ENCODE measurements at places on chromosomes 7 and 10.

- no peak for DNase-seq
Measured at GRCh38 chr7:135205850-135206249, 5.5 kb downstream of the WDR91 start.

- no peak for DNase-seq
Measured at GRCh38 chr7:130369831-130370550, 10.3 kb upstream of the CPA1 start.

DNA sequence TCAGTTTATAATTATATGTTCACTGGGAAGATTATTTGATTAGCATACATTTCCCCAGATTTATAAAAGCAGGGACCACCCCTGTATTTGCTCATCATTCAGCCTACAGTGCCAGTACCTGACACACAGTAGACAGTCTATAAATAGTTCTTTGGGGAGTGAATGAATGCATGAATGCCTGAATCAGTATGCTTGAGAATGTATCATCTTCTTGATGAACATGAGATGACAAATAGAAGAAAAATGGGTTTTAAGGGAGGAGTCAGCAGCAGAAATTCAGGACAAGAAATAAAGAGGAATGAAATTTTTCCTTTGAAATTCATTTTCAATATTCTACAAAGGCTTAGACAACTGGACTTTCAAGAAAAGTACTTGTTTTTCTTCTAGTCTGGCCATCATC lies 295.8 kb upstream of the LRRTM3 start:
- DNase-seq: no peak

GRCh38 chr10:73117976-73118743 lies 7.9 kb downstream of the NUDT13 start:
- DNase-seq: no peak

DNA sequence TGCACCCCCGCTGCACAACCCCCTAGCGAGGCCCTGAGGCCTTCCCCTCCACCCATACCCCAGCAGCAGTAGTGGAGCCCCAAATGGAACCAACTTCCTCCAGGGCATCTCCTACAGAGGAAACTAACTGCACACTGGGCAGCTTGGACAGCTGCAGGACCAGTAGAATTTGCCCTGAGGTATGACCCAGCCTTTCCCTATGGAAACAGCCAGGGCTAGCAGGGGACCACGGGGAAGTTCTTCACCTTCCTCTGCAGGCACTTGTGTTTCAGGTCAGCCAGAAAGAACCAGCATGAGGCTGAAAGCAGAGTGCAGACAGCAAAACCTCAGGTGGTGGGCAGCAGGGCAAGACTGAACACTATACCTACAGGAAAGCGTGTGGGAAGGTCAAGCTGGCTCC lies 5.7 kb upstream of the EEPD1 start:
- DNase-seq: no peak

DNA sequence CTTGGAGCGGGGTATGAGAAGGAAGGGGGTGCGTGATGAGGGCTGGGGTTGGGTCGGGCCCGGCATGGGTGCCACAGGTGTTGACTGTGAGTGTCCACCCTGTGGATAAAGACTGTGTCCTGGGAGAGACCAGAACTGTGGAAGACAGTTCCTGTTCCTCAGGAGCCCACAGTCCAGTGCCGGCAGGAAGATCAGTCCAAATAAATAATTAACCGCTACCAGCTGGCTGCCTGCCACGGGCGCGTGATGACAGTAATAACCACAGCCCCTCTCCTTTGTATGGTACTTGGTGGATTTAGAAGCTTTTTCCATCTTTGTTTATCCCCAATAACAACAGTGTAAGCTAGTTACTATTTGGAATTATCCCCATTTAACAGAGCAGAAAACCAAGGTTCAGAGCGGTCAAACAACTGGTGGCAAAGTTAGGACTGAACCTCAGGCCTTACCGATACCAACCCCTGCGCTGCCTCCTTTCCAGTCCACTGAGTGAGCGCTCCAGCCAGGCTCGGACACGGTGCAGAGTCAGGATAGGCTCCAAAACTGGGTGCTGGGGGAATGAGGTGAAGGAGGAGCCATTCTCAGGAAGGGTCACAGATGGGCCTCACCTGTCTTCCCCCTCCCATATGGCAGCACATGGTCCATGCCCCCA lies 5.1 kb downstream of the ZMIZ1 start:
- peak; percentile 26 for DNase-seq

- DNase-seq: no peak
Measured at GRCh38 chr10:126373147-126373546, 15.1 kb downstream of the ADAM12 start.

DNA sequence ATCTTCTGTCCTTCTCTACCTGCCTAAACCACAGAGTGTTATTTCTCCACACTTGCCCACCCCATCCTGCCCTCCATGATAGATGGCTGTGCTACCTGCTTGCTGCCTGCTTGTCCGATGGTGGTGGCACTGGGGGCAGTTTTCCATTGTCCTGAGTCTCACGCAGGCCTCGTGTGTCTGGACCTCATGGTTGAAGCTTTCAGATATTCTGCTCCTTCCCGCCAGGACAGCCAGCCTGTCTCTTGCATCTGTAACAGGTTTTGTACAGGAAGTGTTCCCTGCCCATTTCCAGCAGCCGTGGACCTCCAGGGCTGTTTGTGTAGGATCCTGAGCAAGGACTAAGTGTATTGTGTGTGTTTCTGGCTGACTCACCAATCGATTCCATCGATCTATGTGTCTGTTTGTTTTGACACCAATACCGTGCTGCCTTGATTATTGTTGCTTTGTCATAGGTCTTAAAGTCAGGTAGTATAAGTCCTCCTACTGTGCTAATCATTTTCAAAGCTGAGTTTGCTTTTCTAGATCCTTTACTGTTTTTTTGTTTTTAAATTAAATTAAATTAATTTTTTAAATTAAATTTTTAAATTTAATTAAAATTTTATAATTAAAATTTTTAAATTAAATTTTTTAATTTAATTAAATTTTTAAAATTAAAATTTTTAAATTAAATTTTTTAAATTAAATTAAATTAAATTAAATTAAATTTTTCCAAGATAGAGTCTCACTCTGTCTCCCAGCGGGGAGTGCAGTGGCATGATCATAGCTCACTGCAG lies 8.5 kb downstream of the IL15RA start:
- no peak for DNase-seq

GRCh38 chr7:25455683-25456251 lies 227.5 kb upstream of the NPVF start:
- DNase-seq: no peak

- DNase-seq: peak; percentile 56
Measured at GRCh38 chr7:20778063-20778721, 8.5 kb downstream of the SP8 start.

DNA sequence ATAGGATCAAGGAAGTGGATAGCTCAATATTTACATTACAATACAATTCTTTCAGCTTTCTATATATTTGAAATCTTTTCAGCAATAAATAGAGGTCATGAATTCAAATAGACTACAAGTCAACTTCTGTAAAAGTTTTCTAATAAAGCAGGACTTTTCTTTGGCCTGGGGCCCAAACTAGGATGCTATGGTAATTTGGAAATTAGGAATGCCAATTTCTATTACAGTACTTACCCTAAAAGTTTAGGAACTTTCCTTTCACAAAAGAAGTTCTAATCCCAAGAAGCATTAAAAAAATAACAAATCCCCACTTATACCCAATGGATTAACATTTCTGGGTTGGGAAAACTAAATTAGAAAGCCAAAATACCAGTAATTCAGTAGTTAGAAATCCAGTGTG lies 40.5 kb downstream of the SLC39A12 start:
- DNase-seq: no peak

- DNase-seq: peak; percentile 2
Measured at GRCh38 chr7:142883145-142883544, 2.4 kb downstream of the TRPV6 start.

DNA sequence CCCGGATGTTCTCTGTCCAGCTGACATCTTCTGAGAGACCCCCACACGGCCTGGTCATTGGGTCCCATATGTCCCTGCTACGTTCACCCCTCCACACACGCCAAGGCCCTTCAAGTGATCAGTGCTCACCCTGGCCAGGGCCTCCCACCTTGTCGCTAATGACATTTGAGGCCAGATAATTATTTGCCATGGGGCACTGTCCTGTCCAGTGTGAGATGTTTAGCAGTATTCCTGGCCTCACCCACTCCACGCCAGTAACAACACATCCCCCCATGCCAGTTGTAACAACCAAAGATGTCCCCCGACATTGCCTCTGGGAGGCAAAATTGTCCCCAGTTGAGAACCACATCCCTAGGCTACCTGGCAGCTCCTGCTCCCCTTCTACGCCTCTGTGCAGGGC lies 49.9 kb upstream of the NANOS1 start:
- DNase-seq: no peak

GRCh38 chr7:17097668-17098297 lies 200.7 kb upstream of the AHR start:
- DNase-seq: no peak

DNA sequence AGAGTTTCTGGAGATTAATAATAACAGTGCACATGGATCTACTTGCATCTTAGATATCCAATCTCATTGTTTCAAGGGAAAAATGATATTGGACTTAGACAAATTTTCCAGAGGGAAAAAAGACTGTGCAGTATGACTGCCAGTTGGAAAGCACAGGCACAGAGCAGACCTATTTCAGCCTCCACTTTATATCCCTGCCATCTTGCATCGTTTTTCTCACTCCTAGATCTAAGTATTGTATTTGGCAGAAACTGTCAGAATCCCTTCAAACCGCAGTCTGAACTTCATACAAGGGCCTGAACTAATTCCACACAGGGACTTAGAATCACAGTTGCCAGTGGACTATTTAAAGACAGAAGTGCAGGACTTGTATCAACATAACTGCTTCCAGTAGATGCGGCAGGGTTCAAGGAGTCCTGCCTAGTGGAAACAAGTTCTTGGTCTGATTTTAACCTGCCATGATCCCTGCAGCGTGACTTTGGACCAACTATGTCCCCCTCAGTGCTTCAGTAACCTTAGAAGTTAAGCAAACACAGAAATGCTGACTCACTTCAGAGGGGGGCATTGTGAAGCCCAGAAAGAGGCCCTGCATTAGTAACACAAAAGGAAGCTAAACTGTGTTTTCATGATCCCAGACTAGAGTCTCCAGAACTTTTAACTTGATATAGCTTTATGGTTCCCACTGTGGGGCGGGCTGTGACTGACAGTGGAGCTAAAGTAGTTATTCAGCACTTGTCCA lies 95.7 kb upstream of the PALS2 start:
- DNase-seq: no peak

DNA sequence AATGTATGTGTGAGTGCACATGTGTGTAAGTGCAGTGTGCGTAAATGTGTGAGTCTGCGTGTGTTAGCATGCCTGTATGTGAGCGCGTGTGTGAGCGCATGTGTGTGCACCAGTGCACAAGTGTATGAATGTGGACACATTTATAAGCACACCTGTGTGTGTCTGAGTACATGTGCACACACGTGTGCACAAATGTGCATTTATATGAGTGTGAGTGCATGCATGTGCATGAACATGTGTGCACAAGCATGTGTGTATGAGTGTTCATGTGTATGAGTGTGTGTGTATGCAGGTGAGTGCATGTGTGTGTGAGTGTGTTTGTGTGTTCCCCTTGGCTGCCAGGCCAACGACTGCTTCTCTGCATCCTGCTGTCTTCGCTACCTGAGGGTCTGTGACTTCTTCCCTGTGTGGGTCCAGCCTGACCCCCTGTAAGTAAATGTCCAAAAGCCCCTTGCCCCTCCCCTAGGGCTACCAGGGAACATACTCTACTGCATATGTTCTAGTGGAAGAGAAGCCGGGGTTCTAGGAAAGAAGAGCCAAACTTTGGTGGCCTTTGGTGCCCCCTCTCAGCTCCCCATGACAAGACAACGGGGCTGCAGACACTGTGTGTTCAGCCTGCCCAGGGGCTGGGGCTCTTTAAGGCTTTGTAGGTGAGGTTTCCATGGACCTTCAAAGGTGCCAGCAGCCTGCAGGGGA lies 17.0 kb downstream of the GOLGA7B start:
- DNase-seq: no peak
